ENCODE measurements at places on chromosomes 13 and 19.
A peak's percentile ranks its signal among the peaks of the same experiment; 100 is the strongest.

DNA sequence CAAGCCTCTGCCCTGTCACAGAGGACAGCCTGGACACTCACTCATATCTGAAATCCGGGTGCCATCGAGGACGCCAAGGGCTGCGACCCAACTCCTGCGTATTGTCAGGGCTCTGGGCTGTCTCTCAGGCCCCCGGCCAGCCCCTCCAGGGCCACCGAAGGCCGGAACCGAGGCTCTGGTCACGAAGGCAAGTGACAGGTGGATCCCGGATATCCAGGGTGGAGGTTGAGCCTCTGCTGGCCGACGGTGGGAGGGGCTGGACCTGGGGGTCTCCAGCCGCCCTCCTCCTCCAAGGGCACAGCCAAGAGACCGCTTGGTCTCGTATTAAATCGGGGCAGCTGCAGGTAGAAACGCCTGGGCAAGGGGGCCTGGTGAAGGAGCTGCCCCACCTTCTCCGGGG lies 5.4 kb downstream of the RNF126 start:
- DNase-seq, result no peak

DNA sequence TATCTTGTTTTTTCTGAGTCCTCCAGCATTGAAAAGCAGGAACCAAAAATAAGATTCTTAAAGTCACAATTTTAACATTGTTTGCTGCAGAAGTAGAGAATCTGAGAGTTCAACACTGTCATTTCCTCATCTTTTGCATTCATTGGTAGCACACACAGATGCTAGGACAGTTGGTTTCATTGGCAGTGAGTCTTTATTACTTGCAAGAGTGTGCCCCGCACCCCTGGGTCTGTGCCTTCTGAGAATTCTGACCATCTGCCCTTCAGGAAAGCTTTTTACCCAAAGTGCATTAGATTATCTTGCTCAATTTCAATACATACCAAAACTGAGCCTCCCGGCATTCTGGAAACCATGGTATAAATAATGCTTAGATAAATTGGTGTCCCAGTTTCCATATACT lies 247.7 kb upstream of the SLITRK1 start:
- DNase-seq, result no peak

DNA sequence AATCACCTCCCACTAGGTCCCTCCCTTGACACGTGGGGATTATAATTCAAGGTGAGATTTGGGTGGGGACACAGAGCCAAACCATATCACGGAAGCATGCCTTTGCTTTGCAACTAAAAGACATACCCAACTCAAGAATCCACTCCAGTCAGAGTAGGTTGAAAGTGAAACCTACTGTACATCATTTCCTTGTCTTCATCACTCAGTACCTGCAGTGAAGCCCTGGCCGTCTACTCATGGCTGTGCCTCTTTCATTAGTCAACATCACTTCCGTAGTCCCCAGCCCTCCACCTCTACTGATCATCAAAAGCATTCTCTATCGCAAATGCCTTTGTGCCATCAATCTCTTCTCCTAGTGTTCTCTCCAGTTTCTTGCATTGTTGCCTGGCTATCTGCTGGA lies 343.1 kb upstream of the ARGLU1 start:
- no peak for DNase-seq

DNA sequence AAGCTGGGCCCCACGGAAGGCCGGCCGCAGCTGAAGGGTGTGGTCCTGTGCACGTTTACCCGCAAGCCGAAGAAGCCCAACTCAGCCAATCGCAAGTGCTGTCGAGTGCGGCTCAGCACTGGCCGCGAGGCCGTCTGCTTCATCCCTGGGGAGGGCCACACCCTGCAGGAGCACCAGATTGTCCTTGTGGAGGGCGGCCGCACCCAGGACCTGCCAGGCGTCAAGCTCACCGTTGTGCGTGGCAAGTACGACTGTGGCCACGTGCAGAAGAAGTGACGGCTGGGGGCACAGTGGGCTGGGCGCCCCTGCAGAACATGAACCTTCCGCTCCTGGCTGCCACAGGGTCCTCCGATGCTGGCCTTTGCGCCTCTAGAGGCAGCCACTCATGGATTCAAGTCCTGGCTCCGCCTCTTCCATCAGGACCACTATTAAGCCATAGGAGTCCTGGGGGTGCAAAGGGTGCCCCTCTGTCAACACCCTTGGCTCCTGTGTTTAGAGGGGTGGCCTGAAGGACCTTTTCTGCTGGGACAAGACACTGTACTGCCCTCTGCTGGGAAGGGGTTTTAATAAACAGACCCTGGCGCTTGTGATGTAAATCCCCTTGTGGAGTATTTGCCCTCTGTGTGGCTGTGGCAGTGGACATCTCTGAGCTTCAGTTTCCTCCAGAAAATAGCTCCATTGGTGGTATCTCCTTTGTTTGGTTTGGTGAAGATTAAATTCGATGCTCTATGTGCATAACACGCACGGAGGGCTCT lies 1.9 kb downstream of the MRPS12 start:
- no peak for DNase-seq

- DNase-seq, result no peak
Measured at GRCh38 chr19:49065905-49066512, 1.4 kb upstream of the NTF4 start.

DNA sequence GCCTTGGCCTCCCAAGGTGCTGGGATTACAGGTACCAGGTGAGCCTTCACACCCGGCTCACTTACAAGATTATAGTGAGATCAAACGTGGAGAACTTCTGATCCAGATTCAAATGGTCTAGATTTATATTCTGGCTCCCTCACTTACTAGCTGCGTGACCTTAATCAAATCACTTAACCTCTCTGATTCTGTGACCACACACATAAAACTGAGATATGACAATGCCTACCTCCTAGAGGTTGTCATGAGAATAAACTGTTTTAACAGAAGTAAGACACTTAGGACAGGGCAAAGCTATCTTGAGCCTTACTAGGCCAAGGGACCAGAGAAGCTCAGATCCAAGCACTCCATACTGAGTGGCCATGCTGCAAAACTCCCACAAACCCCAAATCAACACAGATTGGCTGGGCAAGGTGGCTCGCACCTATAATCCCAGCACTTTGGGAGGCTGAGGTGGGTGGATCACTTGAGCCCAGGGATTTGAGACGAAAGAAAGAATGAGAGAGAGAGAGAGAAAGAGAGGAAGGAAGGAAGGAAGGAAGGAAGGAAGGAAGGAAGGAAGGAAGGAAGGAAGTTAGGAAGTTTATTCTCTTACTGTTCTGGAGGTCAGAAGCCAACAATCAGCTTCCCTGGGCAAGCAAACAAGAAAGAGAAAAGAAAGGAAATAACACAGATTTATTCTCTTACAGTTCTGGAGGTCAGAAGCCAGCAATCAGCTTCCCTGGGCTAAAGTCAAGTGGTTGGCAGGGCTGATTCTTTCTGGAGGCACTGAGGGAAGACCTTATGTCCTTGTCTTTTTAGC lies 46.1 kb upstream of the MAP3K10 start:
- no peak for DNase-seq

DNA sequence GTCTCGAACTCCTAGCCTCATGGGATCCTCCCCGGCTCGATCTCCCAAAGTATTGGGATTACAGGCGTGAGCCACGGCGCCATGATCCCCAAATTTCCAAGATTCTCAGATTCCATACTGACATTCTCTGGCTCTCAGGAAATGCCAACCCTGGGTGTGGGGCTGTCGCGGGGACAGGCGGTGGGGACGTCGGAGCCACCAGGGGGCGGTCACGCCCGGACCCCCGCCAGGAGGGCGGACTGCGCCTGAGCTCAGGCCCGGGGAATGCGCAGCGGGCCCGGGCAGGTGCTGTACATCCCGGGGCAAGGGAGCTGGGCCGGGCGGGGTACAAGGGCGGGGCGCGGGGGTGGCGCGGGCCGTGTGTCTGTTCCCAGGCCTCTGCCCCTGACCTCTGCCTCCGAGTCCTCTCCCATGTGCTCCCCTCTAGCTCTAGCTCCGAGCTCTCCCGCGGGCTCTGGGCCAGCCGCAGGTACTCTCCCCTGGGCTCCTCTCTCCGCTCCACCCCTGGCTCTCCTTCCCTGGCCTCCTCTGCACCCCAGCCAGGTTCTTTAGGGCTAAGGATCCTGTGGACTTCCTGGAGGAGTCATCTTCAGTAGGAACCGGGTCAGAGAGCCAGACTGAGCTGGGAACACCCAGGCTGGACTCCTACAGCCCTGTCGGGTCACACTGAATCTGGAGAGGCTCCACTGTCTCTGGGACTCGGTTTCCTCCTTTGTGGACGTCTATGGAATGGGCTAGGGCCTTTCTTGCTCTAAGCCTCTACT lies 2.4 kb downstream of the PPP1R13L start:
- no peak for DNase-seq

DNA sequence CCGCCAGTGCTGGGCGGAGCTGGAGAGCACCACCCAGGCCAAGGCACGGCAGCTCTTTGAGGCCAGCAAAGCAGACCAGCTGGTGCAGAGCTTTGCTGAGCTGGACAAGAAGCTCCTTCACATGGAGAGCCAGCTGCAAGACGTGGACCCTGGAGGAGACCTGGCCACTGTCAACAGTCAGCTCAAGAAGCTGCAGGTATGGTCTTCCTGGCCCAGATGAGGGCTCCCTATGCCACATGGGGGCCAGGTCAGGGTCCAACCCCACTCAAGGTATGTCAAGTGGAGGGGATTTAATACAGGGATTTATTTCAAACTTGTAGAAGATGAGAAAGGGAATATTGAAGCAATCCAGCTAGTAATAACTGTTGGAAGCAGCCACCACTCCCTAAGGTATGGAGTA lies 42.5 kb upstream of the SHKBP1 start:
- no peak for DNase-seq

DNA sequence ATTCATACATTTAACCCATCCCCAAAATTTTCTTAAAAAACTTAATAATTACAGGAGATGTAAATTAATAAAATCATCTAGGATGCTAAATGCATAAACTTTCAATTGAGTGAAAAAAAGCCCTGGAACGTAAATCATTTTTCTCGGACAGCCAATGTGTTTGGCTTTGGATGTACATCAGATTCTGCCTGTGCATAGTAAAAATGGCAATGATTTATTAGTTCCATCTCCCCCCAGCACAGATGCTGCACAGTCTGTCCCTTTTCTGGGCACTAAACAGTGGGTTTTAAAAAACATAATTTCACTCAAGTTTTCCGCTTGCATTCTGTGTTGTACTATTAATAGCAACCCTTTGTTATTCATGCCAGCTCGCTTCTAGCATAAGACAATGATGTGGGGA lies 147.7 kb downstream of the TM9SF2 start:
- no peak for DNase-seq

- no peak for DNase-seq
Measured at GRCh38 chr19:40705362-40705651, 11.4 kb downstream of the COQ8B start.

DNA sequence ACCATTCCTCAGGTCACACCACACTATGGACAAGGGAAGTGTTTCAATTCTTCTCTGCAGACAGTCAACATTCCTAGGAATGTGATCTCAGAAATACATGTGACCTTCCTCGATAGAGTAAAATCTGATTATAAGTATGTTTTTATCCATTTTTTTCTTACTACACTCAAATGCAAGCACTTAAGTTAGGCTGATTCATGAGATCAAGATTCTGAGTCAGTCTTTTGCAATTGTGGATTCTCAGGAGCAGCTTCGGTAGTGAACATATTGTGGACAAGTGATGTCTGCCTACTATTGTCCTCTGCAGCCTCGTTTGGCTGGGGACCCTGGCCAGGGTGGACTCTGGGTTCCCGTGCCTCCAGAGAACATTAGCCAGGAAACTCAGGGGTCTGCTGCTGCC lies 3.2 kb downstream of the SERPINE3 start:
- no peak for DNase-seq

DNA sequence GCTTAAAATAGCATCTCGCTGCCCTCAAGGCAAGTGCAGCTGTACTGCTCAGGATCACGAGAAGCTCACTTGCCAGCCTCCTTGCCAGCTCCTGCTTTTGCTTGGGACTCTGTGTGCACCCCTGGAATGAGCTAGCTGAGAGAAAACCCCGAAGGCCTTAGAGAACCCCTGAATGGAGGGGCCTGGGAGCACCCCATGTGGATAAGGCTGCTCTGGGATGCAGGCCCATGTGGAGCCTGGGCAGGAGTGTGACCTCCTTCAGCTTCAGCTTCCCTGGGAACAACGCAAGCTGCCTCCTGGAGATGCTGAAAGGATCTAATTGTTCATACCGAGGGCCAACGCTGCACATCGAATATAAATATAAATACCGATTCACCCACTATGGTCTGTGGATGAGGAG lies 109.2 kb downstream of the HSPH1 start:
- no peak for DNase-seq

GRCh38 chr13:101536079-101536478 lies 83.6 kb downstream of the ITGBL1 start:
- no peak for DNase-seq

DNA sequence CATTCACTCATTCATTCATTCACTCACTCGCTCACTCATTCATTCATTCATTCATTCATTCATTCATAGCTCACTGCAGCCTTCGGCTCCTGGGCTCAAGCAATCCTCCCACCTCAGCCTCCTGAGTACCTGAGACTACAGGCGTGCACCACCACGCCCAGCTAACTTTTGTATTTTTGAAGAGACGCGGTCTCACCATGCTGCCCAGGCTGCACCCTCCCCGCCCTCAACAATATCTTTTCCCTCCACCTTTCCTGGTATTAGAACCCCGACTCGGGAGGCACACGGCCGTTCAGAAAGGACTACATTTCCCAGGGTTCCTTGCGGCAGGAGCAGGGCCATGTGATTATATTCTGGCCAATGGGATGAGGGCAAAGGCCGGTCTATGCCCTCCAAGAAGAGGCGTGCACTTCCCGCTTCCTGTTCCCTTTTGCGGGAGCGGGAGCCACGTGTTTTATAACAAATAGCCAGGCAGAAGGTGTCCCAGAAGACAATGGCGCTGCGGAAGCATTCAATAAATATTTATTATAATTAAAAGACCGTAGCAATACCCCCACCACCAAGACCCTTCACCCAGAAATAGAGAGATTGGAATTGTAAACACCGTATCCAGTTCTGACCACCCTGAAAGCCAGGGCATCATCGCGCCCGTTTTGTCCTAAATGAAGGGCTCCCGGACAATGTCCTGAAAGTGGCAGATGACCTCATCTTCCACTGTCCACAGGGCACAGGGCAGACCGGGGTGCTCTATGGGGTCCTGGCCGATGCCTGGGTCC lies 15.9 kb downstream of the TICAM1 start:
- peak; percentile 68 for DNase-seq

DNA sequence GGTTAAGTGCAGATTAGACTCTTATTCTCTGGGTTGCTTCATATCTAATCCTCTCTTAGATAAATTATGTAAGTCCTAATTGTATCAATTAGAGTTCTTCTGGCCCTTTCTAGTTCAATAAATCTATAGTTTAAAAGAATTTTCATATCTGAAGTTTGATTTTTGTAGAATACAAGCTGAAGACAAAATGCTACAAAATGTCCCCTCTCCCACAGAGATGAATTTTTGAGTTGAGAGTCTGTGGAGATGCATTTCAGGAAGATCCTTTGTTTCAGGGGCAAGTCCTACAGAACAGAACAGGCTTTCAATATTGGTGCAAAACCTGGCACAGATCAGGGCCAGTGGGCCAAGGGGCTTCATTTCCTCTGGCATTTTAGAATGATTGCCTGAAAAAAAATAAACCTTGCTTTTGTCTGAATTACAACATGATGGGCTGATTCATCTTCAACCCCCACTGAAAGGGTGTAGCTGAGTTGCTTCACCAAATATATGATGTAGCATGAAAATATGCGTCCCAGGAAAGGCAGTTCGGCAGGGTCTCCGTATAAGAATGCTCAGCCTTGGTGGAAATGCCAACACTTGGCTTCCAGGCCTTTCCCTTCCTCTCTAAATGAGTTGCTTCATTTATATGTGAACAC lies 6.4 kb upstream of the IPO5 start:
- no peak for DNase-seq

- DNase-seq, result no peak
Measured at GRCh38 chr13:65461590-65461989, 1768.5 kb downstream of the PCDH9 start.

GRCh38 chr13:45626731-45627374 lies 11.3 kb upstream of the ERICH6B start:
- no peak for DNase-seq

All from T follicular helper cell (primary cell).